HFFc6 (cell line): ENCODE measurements at places on chromosomes 4 and X. TPM values are rescaled to one million over a fixed set of nuclear protein-coding genes. Genes with fewer than 3 reads are reported as not detected.

CENPVL1 gene
- total RNA-seq, result not detected in 3 replicates

DNA sequence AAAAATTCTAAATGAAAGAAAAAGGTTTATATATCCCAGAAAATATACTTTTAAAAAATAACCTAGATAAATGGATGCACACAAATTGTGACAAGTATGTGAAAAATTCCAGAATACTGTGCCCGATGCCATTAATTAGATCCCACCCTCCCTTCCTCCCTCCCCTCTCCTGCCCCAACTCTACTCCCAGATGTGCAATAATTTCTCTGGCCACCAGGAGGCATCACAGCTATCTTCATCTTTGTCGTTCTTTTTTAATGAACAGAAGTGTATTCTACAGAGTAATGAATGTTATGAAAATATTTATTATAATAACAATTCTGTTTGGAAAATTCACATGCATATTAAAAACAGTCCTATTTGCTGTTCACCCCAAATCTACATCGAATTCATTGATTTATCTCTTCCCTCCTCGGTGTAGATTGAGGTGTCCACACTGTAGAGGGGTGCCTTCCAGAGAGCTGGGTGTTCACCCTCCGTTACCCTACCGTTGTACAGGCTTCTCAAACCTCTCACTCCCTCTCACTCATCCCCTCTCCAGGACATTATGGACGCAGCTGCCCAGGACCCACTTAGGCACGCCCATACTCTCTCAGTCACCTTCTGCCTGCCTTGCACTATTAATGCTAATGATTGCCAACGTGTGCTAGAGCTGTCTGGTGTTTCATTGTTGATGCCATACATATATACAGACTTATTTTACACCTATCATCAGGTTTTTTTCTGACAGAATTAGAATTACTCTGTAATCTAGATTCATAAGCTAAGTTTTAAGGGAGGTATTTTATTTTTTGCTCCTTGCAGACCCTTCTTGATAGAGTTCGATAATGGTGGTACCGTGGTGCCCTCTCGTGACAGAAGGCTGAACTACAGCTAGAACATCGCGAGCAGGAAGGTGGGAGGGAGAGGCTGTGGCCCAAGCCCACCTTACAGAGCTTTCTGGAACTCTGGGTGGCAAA lies 14.1 kb downstream of the RAB40AL start:
- peak overlapping the region; percentile 85 for H3K4me3 ChIP-seq
- no peaks in the 10 kb centered on the region for H3K27me3 ChIP-seq
- peak; percentile 48 for DNase-seq
- no peaks in the 10 kb centered on the region for H3K36me3 ChIP-seq
- peak overlapping the region; percentile 67 for H3K27ac ChIP-seq

DNA sequence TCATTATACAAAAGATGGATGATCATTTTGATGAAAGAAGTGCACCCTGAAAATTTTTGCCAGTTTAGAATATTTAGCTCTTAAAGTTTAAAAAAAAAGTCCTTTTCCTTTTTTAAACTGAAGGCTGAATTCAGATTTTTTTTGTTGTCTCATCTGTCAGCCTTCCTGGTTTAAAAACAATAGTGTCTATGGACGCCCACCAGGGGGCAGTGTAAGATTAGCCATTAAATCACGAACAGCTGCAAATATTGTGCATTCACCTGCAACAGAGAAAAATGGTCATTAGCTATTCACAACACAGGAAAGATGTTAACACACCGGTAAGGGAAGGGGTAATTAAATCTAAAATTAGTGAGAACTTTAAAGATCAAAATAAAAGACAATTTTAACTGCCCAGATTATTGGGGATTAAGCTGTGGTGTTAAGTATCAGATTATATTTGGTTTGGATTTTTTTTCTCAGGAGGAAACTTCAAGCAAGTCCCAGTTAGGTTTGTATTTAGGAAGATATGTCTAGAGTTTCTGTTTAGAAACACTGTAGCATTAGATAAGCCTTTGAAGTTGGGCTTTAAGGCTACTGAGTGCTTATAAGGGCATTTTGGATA lies 4.4 kb upstream of the CXorf38 start:
- H3K36me3 ChIP-seq, result no peaks in the 10 kb centered on the region; the same call in 1 of the 2 replicates
- no peaks in the 10 kb centered on the region; the same call in 1 of the 2 replicates for H3K27me3 ChIP-seq
- peak; percentile 36 for DNase-seq
- H3K27ac ChIP-seq, result no peak overlapping the region
- H3K4me1 ChIP-seq, result no peaks in the 10 kb centered on the region

HDX gene
- 1.6 to 2.1 TPM (median 1.9 TPM) in 3 replicates for total RNA-seq

GBA3 gene
- total RNA-seq, result not detected in 3 replicates

GRCh38 chr4:183995570-183995969 lies 90.5 kb downstream of the STOX2 start:
- no peak overlapping the region for H3K27ac ChIP-seq
- no peak overlapping the region for H3K4me3 ChIP-seq
- no peaks in the 10 kb centered on the region; the same call in 1 of the 2 replicates for H3K27me3 ChIP-seq

GRCh38 chr4:43276321-43276720 lies 383.8 kb downstream of the GRXCR1 start:
- H3K4me1 ChIP-seq, result no peaks in the 10 kb centered on the region
- H3K27me3 ChIP-seq, result no peaks in the 10 kb centered on the region
- H3K4me3 ChIP-seq, result no peak overlapping the region
- no peak overlapping the region for H3K27ac ChIP-seq
- no peak for DNase-seq
- H3K36me3 ChIP-seq, result no peaks in the 10 kb centered on the region; the same call in 1 of the 2 replicates

VCX3A gene
- not detected in 3 replicates for total RNA-seq

- H3K27me3 ChIP-seq, result 0 out of 2 replicates have a peak, but pooled peaks cover 2% of the 10 kb centered on the region
- H3K4me1 ChIP-seq, result peaks cover 39% of the 10 kb centered on the region
- no peak overlapping the region for H3K4me3 ChIP-seq
- H3K36me3 ChIP-seq, result peaks cover 6% of the 10 kb centered on the region; the same call in 1 of the 2 replicates
- DNase-seq, result no peak
- no peak overlapping the region for H3K27ac ChIP-seq
These were observed 32.0 kb downstream of the ELF2 start for GRCh38 chr4:139144911-139145551.

DNA sequence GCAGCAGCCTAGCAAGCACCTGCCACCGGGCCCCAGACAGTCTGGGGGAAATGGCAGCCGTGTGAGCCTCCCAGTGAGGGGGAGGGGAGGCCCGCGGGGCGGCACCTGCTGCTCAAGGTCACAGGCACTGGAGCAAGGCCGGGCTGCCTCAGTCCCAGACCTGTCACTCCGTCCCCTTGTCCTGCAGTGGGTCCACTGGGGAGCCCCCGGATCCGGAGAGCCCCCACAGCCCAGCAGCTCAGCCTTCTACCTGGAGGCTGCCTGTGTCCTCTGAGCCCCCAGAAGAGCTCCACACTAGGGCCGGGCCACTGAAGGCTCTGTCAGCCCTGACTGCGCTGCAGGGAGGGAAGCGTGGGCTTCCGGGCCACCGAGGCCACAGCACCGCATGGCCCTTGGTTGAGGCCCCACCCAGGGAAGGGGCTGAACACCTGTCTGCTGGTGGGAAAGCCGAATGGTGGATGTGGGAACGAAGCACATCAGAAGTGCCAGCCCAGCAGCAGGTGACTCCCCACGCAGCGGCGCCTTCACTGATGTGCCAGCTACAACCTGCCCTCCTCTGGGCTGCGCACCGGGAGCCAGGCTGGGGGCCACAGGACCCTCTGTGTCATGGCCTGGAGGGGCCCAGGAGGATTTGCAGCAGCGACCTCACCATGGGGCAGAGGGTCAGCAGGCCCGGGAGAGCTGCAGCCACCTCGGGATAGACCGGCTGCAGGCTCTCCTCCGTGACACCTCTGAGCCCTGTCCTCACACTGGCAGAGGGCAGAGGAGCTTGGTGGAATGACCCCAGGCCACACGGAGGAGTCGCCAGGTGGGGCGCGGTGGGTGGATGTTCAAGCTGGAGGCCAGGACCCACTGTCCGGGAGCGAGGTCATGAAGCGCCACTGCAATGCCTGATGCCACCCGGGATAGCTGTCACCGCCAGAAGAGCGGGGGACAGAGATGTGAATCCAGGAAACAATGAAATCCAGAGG lies 35.0 kb upstream of the MXD4 start:
- no peak for DNase-seq
- H3K4me3 ChIP-seq, result no peak overlapping the region; the same call in 1 of the 2 replicates
- H3K4me1 ChIP-seq, result peaks cover 14% of the 10 kb centered on the region
- no peak overlapping the region for H3K27ac ChIP-seq

GRCh38 chr4:87118826-87119225 lies 101.6 kb downstream of the KLHL8 start:
- no peaks in the 10 kb centered on the region for H3K27me3 ChIP-seq
- H3K36me3 ChIP-seq, result peaks cover 21% of the 10 kb centered on the region
- no peak overlapping the region for H3K4me3 ChIP-seq
- peak; percentile 34 for DNase-seq
- peak overlapping the region; percentile 59 for H3K27ac ChIP-seq
- H3K4me1 ChIP-seq, result peaks cover 22% of the 10 kb centered on the region

DNA sequence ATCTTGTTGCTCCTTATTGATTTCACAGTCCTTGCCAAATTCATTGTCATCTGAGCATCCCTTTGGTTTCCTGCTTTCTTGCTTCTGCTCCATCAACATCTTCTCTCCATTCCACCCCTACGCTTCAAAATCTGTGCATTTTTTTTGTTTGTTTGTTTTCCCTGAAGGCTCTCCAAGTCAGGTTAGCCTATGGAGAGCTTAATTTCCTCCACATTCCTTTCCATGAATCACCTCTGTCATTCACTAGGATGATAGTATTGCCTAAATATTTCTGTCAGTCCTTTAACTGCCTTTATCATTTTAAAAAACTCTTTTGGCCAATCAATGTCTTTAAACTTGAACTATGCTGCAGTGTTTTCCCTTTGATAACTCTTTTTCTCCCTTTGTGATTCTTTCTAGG lies 67.7 kb downstream of the PPARGC1A start:
- no peak overlapping the region for H3K4me3 ChIP-seq
- no peaks in the 10 kb centered on the region for H3K27me3 ChIP-seq
- no peaks in the 10 kb centered on the region for H3K4me1 ChIP-seq
- no peaks in the 10 kb centered on the region; the same call in 1 of the 2 replicates for H3K36me3 ChIP-seq
- no peak overlapping the region for H3K27ac ChIP-seq

AKAP14 gene
- total RNA-seq, result not detected in 3 replicates

GRCh38 chr4:88008122-88008742 lies 797 bp downstream of the PKD2 start:
- peaks cover 71% of the 10 kb centered on the region for H3K4me1 ChIP-seq
- H3K36me3 ChIP-seq, result peaks cover 19% of the 10 kb centered on the region

DNA sequence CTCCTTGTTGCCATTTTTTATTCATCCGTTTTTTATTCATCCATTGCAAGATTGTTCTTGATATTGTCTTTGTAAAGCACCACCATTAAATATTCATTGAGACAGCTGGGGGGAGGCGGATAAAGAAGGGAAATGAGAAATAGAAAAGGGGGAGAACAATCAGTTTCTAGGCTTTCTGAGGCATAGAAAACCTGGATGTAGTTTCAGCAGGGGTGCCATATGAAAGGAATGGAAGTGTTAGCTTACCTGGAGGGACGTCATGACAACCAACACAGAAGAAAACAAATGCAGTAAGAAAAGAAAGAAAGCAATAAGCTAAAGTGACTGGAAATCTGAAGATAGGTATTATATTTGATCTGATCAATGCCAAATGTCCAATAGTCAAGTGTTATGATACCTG lies 276.1 kb downstream of the GASK1B start:
- H3K4me3 ChIP-seq, result no peak overlapping the region
- no peak overlapping the region for H3K27ac ChIP-seq
- no peaks in the 10 kb centered on the region for H3K4me1 ChIP-seq
- DNase-seq, result no peak
- H3K27me3 ChIP-seq, result no peaks in the 10 kb centered on the region

HHIP gene
- total RNA-seq, result 0.21 to 0.32 TPM (median 0.26 TPM) in 3 replicates

MSANTD1 gene
- 0.11 to 0.13 TPM (median 0.12 TPM) in 3 replicates for total RNA-seq

DNA sequence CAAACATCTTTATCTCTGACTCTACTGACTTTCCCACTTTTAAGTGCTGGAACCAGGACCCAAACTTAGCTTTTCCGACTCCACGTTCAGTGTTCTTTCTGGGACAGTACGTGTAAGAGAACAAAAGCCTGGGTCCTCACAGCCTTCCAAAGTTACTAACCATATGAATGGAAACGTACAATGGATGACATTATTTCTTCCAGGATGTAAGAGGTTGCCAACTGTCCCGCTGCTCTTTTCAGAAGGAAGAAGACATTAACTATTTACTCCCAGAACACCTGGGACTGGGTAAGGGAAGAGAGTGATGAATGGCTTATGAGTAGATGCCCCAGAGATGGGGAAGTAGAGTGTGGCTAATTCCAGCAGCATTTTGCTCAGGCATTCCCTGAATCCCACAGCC lies 114.7 kb downstream of the TRAPPC11 start:
- no peaks in the 10 kb centered on the region; the same call in none of the 2 replicates for H3K27me3 ChIP-seq
- no peaks in the 10 kb centered on the region for H3K36me3 ChIP-seq
- H3K4me1 ChIP-seq, result no peaks in the 10 kb centered on the region

- no peaks in the 10 kb centered on the region for H3K4me1 ChIP-seq
- no peak overlapping the region for H3K4me3 ChIP-seq
These were observed 124.0 kb downstream of the MOSPD2 start for GRCh38 chrX:14997271-14997670.

DNA sequence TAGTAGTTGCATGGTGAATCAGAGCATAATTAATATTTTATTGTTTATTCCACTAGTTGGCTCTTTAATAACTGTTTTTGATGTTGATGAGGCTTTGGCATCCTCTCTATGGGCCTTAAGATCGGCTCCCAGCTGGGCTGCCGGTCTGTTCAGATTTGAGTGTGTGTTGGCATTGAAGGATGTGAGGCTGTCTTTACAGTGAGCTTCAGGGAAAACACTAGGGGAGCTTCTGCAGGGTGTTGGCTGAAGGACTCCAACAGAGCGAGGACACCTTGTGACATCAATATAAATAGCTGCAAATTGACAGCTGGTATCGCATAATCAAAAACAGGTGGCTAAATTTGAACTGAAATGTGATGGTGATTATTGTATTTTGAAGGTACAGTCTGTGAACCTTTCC lies 322.0 kb downstream of the FSTL5 start:
- DNase-seq, result no peak
- no peaks in the 10 kb centered on the region for H3K36me3 ChIP-seq
- H3K27ac ChIP-seq, result no peak overlapping the region
- H3K4me1 ChIP-seq, result no peaks in the 10 kb centered on the region
- no peak overlapping the region for H3K4me3 ChIP-seq
- H3K27me3 ChIP-seq, result no peaks in the 10 kb centered on the region

DNA sequence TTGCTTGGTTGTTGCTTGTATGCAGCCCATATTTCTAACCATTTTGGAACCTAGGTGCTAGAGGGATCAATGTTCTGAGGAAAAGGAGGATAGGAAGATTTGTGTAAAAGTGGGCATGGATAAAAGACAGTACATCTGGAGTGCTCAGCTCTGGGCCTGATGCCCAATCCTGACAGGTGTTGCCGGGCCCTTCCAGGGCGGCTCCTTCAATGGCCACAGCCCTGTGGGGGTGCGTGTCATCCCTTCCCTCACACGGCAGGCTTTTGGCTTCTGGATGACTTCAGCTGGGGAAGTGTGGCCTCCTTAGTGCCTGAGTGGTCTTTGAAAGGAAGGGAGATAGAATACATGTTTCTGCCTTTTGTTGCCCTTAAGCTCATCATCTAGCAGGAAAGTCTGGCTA lies 47.2 kb downstream of the NELFA start:
- peaks cover 1% of the 10 kb centered on the region; the same call in 1 of the 2 replicates for H3K27me3 ChIP-seq
- H3K27ac ChIP-seq, result no peak overlapping the region; the same call in 1 of the 2 replicates
- no peak overlapping the region for H3K4me3 ChIP-seq
- DNase-seq, result no peak

AMMECR1 gene
- total RNA-seq, result 12.0 to 13.3 TPM (median 12.5 TPM) in 3 replicates

- H3K27me3 ChIP-seq, result no peaks in the 10 kb centered on the region
- DNase-seq, result no peak
- no peaks in the 10 kb centered on the region; the same call in 1 of the 2 replicates for H3K36me3 ChIP-seq
- no peak overlapping the region for H3K4me3 ChIP-seq
These were observed 101.2 kb downstream of the FRMPD4 start for GRCh38 chrX:12239356-12240082.
